ENCODE measurements at places on chromosomes 2 and 18.
A peak's percentile ranks its signal among the peaks of the same experiment; 100 is the strongest.

DNA sequence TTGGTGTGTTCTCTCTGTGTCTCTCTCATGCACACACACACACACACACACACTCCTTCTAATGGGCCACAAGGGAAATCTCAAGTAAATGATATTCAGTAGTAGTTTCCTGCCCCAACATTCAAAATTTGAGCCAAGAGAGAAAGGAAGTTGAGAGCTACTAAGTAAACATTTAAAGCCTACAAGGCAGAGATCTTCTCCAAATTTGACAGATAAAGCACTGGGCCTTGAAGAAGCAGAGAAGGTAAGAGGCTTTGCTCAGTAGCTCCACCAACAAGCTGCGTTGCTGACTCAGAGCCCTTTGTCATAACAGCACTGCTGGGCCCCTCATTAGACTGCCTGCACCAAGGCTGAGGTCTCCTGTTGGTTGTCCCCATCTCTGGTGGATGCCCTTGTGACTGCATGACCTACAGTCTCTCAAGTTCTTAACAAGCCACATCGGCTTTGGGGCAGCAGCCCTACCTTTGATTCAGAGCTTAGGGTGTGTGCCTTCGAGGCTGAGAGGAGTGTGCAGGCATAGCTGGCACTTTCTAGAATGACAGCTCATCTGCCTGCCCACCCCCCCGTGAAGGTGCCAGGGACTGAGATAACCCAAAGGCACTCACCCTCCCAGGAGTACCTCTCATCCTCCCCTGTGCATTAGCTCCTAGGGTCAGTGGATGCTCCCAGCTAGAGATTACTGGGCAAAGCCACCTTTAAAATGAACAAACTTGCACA, 32.3 kb upstream of the NEB start:
- DNase-seq: no peak

GRCh38 chr18:9950289-9951016, 36.6 kb downstream of the VAPA start:
- no peak for DNase-seq

DNA sequence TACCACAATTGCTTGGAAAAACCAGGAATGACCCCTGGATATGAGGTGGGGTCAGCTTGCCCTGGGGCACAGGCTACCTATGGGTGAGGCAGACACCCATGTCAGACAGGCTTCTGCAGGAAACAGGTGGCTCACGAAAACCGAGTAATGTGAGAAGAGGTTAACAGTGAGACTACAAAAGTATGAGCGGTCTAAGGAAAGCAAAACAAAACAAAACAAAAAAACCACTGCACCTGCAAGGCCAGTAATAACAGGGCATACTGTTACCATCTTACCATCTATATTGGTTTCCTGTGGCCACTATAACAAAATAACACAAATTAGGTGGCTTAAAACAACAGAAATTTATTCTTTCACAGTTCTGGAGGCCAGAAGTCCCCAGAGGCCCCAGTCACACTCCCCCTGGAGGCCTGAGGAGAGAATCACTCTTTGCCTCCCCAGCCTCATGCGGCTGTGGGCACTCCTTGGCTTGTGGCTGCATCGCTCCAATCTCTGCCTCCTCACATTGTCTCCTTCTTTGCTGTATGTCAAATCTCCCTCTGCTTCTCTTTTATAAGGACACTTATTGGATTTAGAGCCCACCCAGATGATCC, 86.6 kb upstream of the EPC2 start:
- DNase-seq: peak; percentile 70

- DNase-seq: no peak
These were observed 19.1 kb downstream of the EIF4E2 start for GRCh38 chr2:232569541-232569940.

- no peak for DNase-seq
These were observed 208.2 kb downstream of the PRKCE start for GRCh38 chr2:45859682-45860081.

GRCh38 chr2:70553334-70553583, 367 bp downstream of the TGFA start:
- DNase-seq: peak; percentile 33

- DNase-seq: no peak
These were observed 60.4 kb upstream of the TANC1 start for GRCh38 chr2:158907926-158908456.

DNA sequence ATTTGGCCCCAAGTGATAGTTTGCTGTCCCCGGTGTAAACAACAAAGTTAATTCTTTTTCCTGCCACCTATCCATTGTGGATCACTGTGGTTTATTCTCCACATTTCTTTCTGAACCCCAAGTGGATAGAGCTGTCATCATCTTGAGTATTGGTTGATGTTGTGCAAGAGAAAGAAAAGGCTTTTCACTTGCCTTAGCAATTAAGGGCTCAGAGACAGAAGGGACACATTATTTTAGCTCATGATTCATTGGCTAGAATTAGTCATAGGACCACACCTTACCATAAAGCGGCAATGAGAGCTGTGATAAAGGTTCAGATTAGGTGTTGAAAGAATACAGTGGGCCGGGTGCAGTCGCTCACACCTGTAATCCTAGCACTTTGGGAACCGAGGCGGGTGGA, 442.1 kb upstream of the DCC start:
- DNase-seq: no peak

DNA sequence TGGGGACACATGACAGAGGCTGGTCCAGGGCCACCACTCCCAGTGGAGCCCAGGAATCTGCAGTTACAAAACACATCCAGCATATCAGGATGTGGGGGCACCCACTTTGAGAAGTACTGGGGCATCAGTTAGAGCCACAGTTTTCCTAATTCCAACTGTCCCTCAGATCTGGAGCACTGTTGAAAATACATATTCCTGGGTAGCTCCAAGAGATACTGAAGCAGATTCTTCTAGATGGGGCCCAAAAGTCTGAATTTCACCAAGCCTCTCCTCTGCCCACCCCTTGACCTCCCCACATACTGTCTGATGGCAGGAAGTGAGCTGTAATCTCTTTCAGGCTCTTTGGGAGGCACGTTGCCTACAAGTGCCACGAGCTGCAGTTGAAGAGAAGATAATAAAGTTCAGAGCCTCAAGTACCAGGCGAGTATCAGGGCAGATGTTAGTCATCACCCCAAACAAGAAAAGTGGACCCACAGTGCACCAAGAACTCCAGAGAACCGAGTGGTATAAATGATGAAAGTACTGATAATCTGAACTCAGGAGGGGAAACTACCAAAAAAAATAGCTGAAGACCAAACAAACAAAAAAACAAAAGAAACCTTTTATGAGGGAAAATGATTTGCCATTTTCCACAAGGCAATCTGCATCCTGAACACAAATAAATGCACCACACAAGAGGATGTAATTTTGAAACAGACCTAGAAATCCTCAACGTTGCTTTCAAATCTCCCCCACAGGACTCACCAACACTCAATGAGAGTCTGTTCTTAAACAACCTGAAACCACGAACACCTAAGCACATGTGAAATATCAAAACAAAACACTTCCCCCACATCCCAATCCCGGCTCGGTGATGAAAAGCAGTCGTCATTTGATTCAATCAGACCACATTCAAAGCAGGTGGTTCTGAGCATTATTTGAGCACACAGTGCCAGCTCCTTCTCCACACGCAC, 98.7 kb downstream of the TCF4 start:
- DNase-seq: peak; percentile 95

GRCh38 chr18:10089881-10090280, 176.1 kb downstream of the VAPA start:
- peak; percentile 98 for DNase-seq

GRCh38 chr2:233082222-233082930, 22.2 kb downstream of the INPP5D start:
- no peak for DNase-seq

DNA sequence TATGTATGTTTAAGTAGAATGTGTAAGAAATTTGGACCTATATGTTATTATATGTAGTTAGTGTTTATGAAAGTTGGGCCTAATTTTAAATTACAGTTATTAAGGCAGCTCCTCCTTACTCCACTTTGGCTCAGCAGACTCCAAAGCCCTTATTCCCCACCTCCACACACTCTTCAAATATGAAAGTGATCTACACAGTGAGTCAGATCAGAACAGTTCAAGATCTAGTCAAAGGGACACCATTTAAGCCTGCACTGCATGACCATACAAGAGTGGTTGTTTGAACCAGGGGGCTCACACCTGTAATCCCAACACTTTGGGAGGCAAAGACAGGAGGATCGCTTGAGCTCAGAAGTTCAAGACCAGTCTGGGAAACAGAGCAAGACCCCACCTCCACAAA, 21.2 kb upstream of the PMAIP1 start:
- no peak for DNase-seq

DNA sequence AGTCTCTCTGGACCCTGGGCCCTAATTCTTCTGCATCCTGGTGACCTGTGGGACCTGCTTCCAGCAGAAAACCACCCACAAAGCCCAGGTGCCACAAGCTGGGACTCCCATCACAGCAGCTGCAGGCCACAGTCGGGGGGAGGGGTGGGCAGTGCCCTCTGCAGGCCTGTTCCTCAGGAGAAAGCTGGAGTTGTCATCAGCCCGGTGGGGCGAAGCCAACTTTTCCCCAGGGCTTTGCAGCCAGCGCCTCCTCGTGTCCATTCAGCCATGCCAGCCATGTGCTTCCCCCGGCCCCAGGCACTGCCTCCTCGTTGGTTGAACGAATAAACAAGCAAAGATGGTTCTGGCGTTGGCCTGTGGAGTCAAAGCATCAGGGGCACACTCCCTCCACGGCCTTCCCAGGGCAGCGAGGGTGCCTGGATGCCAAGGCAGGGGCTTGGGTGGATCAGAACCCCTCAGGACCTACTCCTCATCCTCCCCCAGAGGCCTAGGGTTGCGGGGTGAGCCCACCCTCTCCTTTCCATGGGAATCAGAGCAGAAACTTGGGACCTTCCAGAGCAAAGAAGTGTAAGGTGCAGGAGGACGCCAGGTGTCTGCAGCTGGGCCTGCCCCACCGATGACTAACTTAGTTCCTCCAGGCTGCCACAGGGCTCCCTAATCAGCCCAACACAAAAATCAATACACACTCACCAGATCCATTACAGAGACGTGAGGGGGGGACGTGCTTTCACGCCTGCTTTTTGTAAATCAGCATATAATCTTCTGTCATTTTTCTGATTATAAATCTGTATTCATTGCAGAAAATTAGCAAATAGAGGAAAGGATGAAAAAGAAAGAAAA, 75.7 kb upstream of the RAB6C start:
- no peak for DNase-seq

DNA sequence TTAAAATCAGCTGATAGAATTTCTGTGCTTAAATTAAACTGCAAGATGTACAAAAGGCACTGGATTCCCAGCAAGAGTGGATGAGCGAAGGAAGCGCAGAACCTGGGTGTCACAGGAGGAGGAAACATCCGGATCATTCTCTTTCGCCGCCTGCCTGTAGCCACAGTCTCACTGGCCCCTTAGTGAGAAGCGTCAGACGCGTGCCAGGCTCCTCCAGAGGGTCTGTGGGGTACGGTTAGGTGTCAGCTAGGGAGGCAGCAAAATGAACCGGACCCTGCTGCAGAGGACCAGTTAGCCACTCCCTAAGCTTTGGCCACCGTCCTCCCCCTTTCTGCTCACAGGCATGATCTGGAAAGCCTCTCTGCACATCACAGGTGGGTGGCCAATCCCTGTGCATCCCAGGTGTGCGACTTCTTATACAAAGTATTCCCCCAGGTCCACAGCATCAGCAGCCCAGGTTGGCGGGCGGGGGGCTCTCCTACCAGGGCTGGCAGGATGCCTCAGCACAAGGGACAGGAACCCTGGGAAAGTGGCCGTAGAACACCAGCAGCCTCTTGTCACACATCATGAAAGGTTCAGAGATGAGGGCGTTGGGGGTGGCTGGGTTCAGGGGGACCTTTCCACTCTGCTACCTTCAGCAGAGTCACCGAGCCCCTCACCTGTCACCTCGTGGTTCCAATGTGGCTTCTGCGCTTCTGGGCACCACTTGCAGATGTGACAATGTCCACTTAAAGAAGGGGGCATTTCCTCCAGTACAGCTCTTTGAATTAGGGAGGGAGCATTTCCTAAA, 61.1 kb upstream of the SLC66A3 start:
- no peak for DNase-seq

- no peak for DNase-seq
These were observed 129.8 kb downstream of the AFF3 start for GRCh38 chr2:100012561-100012960.

GRCh38 chr18:7856116-7856515, 289.0 kb downstream of the PTPRM start:
- no peak for DNase-seq

- DNase-seq: no peak
These were observed 181.1 kb upstream of the COPS8 start for GRCh38 chr2:236904389-236905263.

- DNase-seq: no peak
These were observed 162.8 kb downstream of the PTPRM start for GRCh38 chr18:7729868-7730267.

DNA sequence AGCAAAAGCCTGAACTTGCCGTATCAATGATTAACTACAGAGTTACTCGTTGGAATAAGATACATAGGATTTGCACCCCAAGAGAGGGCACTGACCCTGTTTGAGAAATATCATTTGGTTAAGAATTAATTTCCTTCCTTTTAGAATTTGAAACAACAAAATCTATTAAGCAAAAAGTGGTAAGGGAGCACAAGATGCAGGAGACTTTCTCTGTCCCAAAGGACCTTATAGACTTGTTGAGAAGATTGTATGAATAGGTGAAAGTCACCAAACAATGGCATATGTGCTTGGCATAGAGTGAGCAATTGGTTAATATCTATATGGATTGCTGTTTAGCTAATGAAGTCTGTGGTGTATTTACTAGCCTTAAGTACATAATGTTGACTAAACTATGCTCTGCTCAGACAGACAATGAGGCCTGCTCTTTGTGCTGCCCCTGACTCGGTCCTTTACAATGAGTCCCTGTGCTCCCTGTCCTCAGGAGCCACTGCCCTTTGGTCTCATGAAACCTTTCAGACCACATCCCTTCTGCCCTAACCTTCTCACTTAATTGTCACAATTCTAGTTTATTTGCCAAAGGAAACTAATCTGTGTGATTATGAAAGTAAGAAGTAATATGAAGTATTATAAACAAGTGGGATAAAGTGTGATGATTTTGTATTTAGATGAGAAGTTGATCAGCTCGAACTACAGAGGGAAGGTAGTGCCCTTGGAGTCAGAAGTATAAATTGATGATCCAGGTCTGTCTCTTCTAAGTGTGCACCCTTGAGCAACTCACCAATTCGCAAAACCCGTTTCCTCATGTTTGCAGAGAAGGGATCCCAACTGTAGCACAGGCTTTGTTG, 21.2 kb upstream of the HNMT start:
- peak; percentile 74 for DNase-seq

DNA sequence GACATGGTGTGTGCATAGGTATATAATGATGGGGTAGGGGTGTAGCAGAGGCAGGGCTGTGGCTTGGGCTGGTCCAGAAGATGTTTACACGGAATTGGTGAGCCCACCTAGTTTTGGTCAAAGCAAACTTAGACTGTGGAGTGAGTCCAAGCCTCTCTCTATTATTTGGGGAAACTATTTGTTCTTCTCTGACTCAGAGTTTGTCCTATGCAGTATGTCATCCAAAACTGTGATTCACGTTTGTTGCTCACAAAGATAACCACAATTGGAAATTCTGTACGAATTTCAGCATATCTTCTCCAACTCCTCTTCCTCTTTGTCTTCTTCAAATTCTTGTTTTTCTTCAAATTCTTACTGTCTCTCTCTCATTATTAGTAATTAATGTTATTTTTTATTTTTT, 292.9 kb downstream of the XIRP2 start:
- DNase-seq: no peak
